Activated CD4-positive, alpha-beta T cell treated with anti-CD3 and anti-CD28 coated beads, Interleukin-2, Interleukin-4, amounts not matched to agents 100 ng/mL and 50 ng/mL, durations not matched to agents 16 hours and 8 hours (primary cell): ENCODE measurements at places on chromosomes 3 and 15.

DNA sequence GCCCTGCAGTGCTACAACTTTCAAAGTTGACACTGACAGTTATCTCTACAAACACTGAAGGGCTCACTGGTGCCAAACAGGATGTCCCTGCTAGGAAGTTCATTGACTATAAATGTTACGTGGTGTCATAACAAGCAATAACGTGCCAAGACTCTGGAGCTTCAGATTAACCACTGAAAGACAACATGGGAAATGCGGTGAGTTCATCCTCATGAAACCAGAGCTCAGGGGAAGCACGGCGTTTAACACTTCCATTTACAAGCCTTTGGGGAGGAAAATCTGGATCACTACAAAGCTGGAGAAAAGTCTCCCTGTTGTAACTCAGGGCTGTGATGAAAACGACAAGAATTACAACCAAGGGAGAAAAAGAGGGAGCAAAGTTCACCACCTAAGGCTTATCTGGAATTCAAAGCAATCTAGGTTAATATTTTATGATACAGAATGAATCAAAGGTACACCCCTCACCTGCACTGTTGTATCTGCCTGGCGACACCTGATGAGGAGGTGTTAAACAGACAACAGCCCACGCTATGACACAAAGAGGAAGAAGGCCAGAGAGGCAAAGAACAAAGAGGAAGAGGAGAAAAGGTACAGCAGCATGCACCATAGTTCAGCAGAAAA, 27.0 kb downstream of the SHQ1 start:
- DNase-seq: peak; percentile 57

DNA sequence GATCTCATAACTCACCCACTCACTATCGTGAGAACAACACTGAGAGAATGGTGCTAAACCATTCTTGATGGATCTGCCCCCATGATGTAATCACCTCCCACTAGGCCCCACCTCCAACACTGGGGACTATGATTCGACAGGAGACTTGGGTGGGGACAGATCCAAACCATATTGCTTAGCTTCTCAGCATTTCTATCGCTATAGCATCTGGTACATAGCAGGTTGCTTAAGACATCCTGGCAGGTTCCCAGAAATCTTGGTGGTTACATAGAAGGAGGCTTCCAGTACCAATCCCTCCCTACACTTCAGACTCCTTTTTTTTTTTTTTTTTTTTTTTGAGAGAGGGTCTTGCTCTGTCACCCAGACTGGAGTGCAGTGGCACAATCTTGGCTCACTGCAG, 487.8 kb downstream of the EDEM1 start:
- no peak for DNase-seq

- DNase-seq: no peak
Observed at GRCh38 chr3:84893211-84893610, 65.6 kb upstream of the CADM2 start.

DNA sequence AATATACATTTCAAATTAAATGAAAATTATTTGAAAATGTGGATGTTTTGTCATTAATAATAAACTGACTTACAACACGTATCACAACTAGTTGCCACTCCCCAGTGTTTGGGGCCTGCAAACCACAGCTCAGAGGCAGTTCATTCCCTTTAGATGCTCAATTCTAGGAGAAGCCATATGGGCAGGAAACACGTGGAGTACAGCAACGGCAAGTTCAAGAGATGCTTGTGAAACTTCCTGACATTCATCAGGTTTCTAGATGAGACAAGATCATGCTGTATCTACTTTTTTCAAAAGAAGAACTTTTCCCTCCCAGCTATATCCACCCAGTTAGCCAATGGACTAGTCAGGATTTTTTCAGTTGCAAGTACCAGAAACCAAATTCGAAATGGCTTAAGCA, 17.6 kb upstream of the PLA2G4D start:
- peak; percentile 27 for DNase-seq

DNA sequence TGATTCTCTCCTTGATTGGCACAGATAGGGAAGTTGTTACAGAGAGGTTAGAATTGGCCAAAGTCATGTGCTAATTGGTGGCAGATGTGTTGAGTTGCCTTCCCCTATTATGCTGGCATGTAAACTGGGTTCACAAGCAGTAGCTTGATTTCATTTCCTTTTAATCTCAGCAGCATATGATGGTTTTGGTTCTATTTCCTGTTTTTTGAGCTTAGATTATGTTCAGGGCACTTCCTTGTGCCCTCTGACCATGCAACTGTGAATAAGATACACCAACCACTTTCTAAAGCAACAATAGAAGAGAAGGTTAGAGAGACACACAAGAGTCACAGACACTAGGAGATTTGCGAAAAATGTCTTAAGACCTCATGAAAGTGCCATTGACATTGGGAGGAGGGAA, 16.5 kb downstream of the HPS3 start:
- no peak for DNase-seq

- no peak for DNase-seq
Observed at GRCh38 chr3:160331127-160331937, 67.7 kb downstream of the IFT80 start.

GRCh38 chr3:12228461-12228860, 60.4 kb upstream of the PPARG start:
- DNase-seq: no peak

GRCh38 chr15:52066842-52067544, 45.6 kb downstream of the BCL2L10 start:
- no peak for DNase-seq

- DNase-seq: no peak
Observed at GRCh38 chr3:70919661-70920060, 607.2 kb upstream of the MDFIC2 start.

DNA sequence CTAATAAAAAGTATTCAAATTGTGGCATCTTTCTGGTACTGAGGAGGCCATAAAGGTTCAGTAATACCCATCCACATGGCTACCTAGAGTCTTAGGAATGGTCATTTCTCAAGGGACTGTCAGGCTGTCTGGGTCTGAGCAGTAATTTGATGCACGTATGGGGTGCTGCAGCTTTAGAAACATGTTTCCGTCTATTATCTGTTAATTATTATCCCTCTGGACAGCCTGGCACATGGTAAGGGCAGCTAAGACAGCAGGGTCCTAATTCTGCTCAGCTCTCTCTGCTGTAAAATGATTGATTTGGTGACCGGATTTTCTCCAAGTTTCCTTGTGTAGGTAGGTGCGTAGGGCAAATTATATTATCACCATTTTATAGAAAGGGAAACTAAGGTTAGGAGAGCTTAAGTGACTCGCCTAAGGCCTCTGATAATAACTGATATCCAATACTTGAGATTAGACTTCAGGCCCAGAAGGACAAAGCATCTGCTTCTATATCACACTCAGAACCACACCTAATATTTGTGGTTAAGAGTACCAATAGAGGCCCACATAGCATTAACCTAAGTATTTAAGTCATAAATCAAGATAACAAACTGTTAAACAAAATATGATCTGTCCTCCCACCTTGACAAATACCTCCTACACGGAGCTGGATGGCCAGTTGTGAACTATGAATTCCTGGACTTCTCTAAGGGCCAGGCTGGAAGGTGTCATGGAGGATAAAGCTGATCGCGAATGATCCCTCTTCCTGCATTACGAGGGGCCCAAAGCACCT, 2.9 kb upstream of the RAP2B start:
- DNase-seq: no peak

DNA sequence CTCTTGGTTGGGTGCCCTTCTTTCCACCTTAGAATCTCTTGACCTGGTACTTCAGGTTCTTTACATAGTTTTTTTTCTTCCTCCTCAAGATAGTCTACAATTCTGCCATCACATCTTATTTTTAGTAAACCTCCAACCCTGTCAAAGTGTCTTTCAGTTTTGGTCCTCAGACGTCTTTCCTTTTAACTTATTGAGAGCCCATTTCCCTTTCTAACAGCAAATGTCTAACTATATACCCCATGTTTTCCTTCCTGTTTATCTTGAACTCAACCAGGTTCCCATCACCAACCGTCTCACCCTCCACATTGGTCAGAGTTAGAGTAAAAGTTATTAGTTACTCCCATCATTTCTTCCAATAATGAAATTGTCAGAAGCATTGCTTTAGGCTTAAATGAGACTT, 10.4 kb downstream of the KBTBD12 start:
- DNase-seq: no peak

GRCh38 chr3:34072297-34072696, 273.9 kb downstream of the PDCD6IP start:
- no peak for DNase-seq

GRCh38 chr15:51104512-51104911, 9.8 kb upstream of the TNFAIP8L3 start:
- no peak for DNase-seq

DNA sequence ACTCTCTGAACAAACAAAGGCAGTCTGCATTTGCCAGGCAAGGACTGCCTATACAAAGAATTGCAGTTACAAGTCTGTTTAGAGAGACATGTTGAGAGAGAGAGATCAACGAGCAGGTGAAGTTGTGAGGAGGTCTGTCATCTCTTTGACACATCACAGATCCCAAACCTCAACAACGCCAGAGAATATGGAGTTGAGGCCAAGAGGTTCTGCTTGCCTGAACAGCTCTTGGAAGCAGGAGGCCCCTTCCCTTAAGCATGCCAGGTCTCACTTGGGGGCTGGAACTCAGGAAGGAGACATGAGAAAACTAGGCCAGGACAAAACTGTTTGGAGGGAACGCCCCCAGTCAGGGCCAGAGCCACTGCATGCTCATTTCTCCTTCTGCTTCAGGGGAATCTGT, 22.3 kb upstream of the MUSTN1 start:
- DNase-seq: no peak

- no peak for DNase-seq
Observed at GRCh38 chr3:151330899-151331298, 1.6 kb upstream of the P2RY13 start.
